ENCODE measurements at places on chromosomes 6 and 20. TPM values are rescaled to one million over a fixed set of nuclear protein-coding genes. Genes with fewer than 3 reads are reported as not detected.

DNA sequence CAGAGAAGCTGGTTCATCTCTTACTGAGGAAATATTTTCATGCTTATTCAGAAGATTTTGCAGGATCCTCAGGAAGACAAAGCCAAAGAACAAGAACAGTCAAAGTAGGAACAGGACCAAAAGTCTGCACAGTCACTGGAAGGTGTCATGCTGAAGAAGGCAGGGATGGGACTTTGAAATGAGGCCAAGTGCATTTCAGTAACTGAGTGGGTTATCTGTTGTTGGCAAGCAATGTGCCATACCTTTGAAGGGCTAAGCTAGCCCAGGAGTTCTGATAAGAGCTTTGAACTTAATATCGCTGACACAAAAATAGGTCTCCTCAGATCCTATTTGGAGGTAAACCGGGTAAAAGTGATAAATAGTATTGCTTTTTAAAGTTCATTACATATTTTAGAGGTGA lies 31.5 kb downstream of the SLC16A10 start:
- no peak for DNase-seq

GRCh38 chr6:255041-255750 lies 37.1 kb upstream of the DUSP22 start:
- DNase-seq: no peak

- no peak for DNase-seq
Measured at GRCh38 chr6:142387997-142388815, 86.4 kb downstream of the ADGRG6 start.

DNA sequence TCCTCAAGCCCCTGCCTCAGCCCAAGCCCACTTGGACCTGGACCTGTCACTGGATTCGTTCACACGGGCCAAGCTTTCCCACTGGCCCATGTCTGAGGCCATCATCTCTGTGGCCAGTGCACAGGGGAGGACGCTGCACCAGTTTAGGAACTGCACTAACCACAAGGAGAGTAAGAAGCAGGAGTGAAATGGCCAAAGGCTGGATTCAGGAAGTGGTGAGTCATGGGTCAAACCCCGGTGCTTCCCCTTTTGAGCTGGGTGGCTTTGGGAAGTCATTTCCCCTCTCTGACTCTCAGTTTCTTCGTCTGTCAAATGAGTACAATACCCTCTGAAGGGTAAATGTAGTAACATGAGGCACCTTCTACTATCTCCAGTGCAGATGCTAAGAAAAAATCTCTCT lies 87.9 kb downstream of the CD40 start:
- DNase-seq: peak; percentile 40

DNA sequence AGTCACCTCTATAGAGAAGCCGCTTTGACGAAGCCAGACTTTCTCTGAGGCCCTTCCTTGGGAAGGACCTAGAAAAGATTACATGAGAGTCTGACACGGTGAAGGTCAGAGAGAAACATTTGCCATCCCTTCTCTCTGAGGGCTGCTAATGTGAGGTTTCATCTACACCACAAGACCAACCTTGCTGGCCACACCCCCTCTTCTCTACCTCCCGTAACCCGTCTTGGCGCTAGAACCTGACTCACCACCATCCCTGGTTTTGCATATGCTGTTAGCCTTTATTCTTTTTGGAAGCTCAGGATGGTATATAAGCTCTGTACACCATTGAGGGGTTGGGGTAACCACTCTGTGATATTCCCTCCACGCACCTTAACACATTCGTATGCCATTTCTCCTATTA lies 63.6 kb downstream of the FOXF2 start:
- no peak for DNase-seq

DNA sequence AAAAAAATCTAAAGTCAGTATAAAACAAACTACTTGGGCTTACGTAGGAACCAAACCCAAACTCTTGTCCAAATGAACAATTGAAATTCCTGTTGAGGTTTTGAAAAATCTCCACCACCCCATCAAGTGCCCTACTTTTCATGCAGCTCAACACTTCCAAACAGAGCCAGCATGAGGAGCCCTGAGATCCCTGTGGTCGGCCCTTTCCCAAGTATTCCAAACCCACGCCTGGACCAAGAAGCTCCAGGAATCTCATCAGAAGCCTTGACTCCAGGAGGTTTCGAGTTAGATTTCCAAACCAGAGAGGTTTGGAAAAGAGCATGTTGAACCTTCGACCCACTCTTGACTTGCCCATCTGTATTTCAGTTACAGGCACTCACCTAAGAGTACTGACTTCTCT lies 179.3 kb downstream of the MTFR2 start:
- DNase-seq: no peak

DNA sequence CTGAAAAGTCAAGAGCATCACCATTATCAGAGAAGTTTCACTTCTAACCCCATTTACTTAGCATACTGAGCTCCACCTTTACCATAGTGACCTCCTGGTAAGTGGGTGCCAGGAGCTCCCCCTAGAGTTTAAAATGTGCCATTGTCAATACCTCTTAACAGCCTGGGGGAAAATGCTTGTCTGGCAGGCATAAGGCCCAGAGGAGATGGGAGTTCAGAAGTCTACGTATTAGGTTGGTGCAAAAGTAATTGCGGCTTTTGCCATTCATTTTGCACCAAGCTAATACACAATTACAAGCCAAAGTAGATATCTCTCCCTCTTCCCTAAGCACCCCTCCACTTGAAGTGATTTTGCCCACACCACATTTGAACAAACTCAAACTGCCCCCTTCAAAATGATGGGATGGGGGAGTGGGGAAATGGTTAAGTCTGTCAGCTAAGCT lies 919.0 kb downstream of the KIF16B start:
- DNase-seq: peak; percentile 72

- no peak for DNase-seq
Measured at GRCh38 chr20:62805155-62805710, 598 bp downstream of the OGFR start.

- DNase-seq: no peak
Measured at GRCh38 chr20:40282541-40282940, 406.5 kb downstream of the MAFB start.

- no peak for DNase-seq
Measured at GRCh38 chr6:81609736-81610135, 142.7 kb downstream of the TENT5A start.

GRCh38 chr6:27495386-27496135 lies 22.7 kb upstream of the ZNF184 start:
- no peak for DNase-seq

DNA sequence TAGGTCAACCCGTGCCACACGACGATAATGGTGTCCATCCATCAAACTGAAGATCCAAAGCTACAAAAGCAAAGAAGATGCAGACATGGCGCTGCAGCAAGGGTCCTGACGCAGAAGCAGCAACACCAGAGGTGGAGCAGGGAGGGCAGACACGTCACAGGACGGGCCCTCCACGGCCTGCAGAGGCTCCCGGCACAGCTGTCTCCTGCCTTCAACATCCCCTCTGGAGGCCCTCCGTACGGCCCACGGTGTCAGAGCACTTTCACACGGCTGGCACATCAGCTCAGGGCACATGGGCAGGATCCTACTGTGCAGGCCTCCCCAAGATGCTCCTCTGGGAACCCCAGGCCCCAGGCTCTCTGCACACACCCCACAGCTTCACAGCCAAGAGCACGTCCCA lies 37.6 kb downstream of the WDR27 start:
- DNase-seq: no peak

DNA sequence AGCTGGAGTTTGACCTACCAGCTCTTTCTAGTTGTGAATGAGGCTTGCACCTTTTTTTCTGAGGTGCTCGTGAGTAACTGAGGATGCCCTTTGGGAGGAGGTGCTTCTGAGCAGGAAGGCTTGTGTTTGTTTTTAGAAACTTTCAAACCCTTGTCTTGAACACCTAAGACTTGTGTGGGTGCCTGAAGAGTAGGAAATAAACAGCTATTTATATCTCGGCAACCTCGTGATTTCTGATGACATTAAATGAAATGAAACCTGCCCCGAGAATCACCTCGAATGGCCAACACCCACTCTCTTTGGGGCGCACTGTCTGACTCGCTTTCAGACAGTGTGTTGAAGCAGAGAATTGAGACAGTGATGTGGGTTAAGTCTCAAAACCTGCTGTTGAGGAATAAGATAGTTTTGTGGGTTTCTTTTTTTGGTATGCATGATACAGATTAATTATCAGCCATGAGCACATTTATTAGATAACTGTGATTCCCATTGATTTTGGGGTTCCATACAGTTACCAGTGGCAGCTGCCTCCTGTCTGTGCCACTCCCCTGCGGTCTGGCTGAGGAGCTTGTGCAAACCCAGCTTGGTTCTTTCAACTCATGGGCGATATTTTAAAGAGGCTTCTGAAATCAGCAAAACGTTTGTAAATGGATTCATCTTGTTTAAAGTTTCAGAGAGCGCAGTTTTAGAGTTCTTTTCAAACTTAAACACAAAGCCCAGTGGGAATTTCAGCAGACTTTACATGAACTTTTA lies 8.4 kb downstream of the IRF4 start:
- DNase-seq: no peak

GRCh38 chr20:8809107-8809953 lies 259.6 kb upstream of the PLCB4 start:
- DNase-seq: no peak

DNA sequence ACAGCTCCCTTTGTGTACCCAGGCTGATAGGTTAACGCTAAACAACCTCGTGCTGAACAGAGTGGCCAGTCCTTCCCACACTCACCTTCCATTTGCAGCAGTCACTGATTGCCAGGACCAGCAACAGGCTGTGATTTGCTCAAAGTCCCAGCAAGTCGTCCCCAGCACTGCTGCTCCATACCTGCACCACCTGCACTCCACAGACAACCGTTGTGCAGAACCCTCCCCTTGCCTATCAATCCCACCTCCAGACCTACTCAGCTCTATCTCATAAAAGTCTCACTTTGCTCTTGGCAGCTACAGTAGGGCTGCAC lies 43.1 kb upstream of the SCML4 start:
- DNase-seq: no peak

DNA sequence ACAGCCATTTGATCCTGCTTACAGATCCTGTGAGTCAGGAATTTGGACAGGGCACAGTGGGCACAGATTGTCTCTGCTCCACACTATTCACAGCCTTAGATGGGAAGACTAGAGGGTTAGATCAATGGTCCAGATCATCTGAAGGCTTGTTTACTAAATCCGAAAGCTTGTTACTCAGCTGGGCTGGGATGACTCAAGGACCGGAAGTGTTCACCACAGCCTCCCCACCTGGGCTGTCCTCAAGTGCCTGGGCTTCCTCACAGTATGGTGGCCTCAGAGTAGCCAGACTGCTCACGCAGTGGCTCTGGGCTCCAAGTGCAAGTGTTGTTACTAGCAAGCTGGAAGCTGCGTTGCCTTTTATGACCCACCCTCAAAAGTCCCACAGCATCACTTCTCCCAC lies 75.4 kb upstream of the INSM1 start:
- no peak for DNase-seq

DNA sequence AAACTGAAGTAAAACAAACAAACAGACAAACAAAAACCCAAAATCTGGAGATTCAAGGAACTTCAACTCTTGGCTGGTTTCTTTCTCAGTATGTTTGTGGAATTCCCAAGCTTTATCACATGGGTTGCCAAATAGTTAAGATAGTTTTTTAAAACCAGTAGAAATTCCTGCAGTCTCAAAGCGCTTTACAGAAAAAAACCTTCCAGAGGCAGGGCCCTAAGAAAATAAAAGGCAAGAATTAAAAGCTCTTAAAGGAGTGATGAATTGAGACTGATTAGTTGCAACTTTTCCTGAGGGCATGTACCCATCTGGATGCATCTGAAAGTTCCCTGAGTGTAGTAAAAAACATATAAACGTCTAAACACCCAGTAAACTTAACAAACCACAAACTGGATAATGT lies 25.9 kb upstream of the PTCHD4 start:
- DNase-seq: no peak

DNA sequence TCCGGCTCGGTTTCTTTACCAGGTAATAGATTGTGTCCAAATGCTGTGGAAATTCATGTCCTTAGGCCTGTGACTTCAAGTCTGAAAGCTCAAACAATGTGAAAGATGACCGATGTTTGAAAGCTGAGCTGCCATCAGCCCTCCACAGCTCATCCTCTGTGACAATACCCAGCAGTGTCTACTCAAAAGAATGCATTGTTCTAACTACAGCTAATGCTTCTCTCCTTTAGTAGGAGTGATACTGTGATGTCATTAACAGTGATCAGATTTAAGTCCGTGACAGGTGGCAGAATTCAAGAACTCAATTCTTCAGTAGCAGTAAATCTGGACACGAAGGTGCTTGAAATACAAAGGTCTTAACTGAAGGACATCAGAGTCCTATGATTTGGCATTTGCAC lies 97.3 kb downstream of the RCAN2 start:
- DNase-seq: no peak

GRCh38 chr6:41352396-41352795 lies 17.0 kb downstream of the NCR2 start:
- DNase-seq: no peak

DNA sequence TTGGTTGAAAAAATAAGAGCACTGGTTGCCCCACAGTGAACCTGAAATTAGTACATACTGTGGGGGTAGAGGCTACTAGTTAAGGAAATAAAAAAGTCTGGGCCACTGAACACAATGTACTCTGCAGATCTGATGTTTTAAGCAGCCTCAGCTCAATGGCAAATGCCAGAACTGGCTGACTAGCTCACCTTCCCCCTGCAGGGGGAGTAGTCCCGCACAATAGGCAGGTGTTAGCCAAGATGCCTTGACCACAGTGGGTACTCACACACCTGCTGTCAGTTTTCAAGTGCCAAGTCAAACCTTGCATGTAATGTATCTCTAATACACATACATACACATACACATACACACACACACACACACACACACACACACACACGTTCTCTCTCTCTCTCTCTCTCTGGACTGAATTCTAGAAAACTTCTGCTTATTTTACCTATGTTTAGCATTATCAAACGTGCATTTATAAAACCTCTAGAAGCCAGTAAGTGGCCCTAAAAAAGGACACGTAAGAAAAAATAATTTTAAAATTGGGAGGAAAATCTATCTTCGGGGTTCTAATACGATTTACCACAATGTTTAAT lies 36.1 kb downstream of the GMDS start:
- no peak for DNase-seq

DNA sequence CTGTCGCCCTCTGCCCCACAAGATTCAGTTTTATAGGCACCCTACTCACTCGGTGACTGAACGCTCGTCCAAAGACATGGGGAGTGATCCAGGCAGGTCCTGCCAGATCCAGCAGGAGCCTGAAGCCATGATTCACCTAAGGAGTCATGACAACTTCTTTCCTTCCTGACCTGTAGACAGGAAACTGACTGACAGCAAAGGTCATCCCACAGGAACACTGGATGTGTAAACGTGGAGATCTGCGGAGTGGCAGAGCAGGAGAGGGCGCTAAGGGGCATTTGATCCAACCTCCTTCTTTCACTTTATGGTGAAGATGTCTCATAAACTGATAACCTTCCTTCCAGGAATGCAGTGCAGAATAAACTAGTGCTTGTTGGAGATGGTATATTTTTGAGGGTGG lies 192.2 kb downstream of the GJA10 start:
- no peak for DNase-seq

- DNase-seq: no peak
Measured at GRCh38 chr6:96929741-96930140, 5.2 kb downstream of the KLHL32 start.

The SLC16A10 gene
- total RNA-seq: 3.8 TPM

The DEFB124 gene
- total RNA-seq: not detected

The CLPSL2 gene
- total RNA-seq: not detected

The CDH22 gene
- 0.32 TPM for total RNA-seq
